ENCODE measurements at places on chromosomes 11 and 22.

DNA sequence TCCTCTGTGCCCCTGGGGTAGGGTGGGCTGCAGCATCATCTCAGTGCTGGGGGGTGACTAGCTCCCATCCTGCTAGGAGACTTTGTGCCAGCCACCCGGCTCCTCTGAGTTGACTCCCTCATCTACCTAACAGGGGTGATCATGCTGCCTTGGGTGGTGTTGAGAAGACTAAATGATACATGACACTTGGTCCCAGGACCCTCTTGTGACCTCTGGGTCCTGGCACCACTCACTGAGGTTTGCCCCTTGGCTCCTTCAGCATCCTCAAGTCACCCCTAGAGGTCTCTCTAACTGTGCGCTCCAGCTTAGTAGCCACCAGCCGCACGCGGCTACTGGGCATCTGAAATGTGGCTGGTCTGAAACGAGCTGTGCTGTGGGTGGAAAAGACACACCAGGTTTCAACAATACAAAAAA lies 72.1 kb downstream of the LRRC32 start:
- DNase-seq = peak; percentile 8

DNA sequence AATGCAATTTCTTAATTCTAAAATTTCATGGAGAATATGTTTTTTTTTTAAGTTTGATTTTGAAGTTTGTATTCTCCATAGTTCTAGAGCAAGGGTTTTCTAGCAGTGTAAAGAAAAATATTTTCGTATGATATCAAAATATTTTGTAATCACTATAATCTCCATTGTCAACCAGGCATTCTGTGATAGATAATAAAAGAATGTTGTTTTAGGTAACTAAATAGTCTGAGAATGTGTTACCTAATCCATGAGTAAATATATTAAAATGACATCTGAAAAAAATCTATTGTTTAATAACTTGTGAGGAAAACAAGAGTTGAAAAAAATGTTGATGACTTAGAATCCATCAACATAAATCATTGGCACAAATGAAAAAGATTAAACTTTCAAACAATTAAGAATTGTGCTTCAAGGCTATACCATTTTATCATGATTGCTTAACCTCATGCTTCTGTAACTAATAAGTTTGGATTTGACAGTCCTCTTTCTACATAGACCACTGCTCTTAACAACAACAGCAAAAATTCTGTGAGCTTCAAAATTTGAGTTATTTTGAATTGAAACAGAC lies 2211.8 kb downstream of the LRRC4C start:
- no peak for DNase-seq

DNA sequence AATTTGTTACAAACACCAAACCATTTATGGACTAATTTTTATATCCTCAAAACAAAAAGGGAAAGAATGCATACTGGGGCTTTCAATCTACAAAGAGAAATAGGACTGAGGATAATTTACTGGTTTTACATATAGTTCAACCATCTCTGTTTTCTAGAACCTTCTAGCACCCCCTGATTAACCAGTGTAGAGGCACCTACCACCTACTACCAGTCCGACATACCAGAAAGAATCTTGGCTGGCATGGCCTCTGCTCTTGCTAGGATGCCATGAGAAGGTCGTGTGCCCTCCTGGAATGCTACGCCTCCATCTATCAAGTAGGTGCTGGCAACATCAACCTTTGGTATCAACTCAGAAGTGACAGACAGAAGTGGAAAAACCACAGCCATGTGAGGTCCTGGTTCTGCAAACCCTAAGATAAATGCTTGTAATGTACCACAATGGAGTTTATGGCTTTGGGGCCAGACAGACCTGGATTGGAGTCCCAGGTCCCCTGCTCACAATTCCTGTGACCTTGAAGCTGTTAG lies 28.2 kb downstream of the MYH9 start:
- no peak for DNase-seq

GRCh38 chr11:130145311-130145812 lies 14.2 kb upstream of the ST14 start:
- DNase-seq = no peak

GRCh38 chr11:69928121-69928520 lies 108.9 kb upstream of the FGF3 start:
- DNase-seq = no peak

GRCh38 chr22:46046299-46046685 lies 69.3 kb upstream of the WNT7B start:
- DNase-seq = no peak

DNA sequence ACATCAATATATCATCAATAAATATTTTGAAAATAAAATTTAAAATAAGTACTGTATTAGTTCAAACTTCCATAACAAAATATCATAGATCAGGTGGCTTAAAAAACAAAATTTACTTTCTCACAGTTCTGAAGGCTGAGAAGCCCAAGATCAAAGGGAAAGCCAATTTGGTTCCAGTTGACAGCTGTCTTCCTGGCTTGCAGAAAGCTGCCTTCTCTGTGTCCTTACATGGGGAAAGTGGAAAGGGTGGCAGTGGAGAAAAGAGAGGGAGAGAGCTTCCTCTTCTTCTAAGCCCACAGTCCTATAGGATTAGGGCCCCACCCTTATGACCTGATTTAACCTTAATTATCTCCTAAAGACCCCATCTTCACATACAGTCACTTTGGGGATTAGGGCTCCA lies 51.2 kb upstream of the MYOD1 start:
- no peak for DNase-seq

GRCh38 chr11:75792127-75792731 lies 22.8 kb upstream of the UVRAG start:
- DNase-seq = no peak

- no peak for DNase-seq
Observed at GRCh38 chr11:86812981-86813380, 12.6 kb downstream of the PRSS23 start.

GRCh38 chr11:93517041-93517440 lies 26.1 kb downstream of the SMCO4 start:
- no peak for DNase-seq

GRCh38 chr11:15202626-15203025 lies 87.9 kb downstream of the INSC start:
- no peak for DNase-seq

DNA sequence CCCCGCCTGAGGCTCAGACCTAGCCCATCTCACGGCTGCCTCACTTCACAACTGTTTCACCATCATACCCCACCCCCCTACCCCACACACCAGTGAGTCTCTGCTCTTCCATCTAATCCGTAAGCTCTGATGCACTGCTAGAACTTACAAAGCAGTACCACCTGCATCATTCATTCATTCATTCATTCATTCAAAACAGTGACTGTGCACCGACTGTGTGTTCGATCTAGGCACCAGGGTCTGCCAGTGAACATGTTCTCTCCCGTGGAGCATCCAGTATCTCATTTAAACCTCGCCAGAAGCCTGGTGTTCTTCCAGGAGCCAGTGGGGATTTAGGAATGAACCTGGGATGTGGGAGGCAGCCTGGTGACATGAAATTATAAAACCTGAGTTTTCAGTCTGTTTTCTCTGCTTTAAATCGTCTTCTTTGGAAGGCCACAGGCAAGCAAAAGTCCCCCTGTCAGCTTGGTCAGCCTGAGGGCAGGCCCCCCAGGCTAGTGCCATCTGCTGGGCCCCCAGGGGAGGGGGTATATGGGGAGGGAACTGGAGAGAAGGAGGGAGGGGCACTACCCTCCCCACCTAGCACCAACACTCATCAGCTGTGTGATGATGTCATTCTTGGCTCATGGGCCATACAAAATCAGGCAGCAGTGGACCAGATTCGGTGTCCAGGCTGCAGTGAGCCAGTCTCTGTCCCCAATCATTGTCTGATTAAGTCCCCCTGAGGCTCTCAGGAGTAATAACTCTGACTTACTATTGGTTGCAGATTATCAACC lies 18.4 kb downstream of the TMPRSS6 start:
- no peak for DNase-seq

GRCh38 chr11:127943763-127944162 lies 643.6 kb downstream of the ETS1 start:
- DNase-seq = no peak

- no peak for DNase-seq
Observed at GRCh38 chr11:114154271-114155047, 94.9 kb downstream of the ZBTB16 start.

- DNase-seq = no peak
Observed at GRCh38 chr11:124875401-124875800, 10.2 kb downstream of the ROBO3 start.

DNA sequence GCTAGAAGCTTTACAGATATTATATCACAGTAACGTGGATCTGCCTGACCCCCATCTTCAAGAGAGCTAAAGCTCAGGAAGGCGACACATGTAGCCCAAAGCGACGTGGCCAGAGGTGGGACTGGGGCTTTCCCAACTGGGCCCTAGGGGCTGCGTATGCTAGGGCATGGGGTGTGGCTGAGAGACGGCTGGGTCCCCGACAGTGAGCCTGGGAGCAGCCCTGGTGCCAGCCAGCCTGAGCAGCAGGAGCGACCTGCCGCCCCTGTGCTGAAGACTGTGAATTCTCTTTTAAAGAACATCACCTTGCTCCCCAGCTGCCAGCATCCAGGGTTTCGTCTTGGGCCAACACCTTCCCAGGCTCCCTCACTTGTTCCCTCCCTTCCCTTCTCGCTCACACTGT lies 32.9 kb upstream of the CYP2D6 start:
- DNase-seq = no peak

GRCh38 chr11:957212-957920 lies 31.7 kb downstream of the AP2A2 start:
- DNase-seq = no peak

DNA sequence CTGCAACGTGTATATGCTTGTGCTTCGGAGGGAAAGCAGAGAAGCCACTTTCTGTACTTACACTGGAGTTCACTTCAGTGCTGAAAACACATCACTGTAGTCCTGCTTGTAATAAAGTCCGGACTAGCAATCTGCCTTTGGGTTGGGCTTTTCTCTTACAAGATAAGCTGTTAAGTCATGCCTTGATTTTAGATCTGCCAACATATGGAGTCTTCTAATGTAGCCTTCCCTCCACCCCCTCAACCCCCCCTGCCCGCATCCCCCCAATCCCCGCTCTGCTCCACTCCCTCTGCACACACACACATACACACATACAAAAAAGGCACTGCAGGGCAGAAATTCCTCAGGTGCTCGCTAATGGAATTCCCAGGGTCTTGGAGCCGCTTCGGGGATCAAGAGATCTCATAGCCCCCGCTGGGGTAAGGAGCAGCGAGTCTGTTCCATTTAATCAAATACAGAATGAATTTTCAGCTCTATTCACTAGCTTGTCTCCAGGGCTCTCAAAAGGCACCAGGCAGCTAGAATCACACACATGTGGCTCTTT lies 3.4 kb downstream of the CDON start:
- DNase-seq = no peak

DNA sequence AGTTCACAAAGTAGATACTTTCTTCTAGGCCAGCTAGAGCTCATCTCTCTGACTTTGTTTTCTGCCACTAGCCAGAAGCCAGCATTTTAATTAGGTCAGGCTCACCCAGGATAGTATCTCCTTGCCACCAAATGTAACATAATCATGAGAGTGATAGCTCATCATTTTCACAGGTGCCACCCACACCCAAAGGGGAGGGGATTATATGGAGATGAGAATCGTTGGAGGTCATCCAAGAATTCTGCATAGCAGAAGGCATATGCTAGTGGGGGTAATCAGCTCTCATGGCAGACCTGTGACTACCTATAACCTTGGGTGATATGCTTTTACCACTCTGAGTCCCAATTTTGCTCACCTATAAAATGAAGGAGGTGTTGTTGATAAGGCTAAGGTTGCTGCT lies 523.0 kb downstream of the METTL15 start:
- no peak for DNase-seq

All from NCI-H1417 treated with DMSO at 0.1 percent for 48 hours (cell line).